ENCODE measurements at places on chromosomes 1 and 21. TPM values are rescaled to one million over a fixed set of nuclear protein-coding genes. Genes with fewer than 3 reads are reported as not detected.

RGS13 gene
- total RNA-seq: not detected

CLEC20A gene
- not detected for total RNA-seq

SPRR1A gene
- total RNA-seq: not detected

RHD gene
- not detected for total RNA-seq

IARS2 gene
- total RNA-seq: 118 TPM

HHIPL2 gene
- total RNA-seq: under 0.01 TPM

COL6A1 gene
- 76.0 TPM for total RNA-seq

MATN1 gene
- not detected for total RNA-seq

ZNF648 gene
- total RNA-seq: not detected

TAF12 gene
- total RNA-seq: 29.4 TPM

PAQR6 gene
- total RNA-seq: 1.4 TPM

VAMP3 gene
- 93.3 TPM for total RNA-seq

PFKFB2 gene
- total RNA-seq: 19.9 TPM

SPRR2D gene
- not detected for total RNA-seq

INPP5B gene
- 30.5 TPM for total RNA-seq

GSTM1 gene
- not detected for total RNA-seq

FAM76A gene
- 28.6 TPM for total RNA-seq

NHLH1 gene
- total RNA-seq: not detected

NR1I3 gene
- not detected for total RNA-seq

FAM72B gene
- 4.0 TPM for total RNA-seq

IFNGR2 gene
- 64.6 TPM for total RNA-seq

F3 gene
- 5.1 TPM for total RNA-seq

COL11A1 gene
- 80.4 TPM for total RNA-seq

KDF1 gene
- total RNA-seq: not detected

CYP4A22 gene
- not detected for total RNA-seq

SYT6 gene
- total RNA-seq: under 0.01 TPM

PPP1R15B gene
- 26.0 TPM for total RNA-seq

PRDM2 gene
- total RNA-seq: 17.7 TPM

DIO1 gene
- total RNA-seq: not detected

MYCL gene
- total RNA-seq: under 0.01 TPM

CNIH3 gene
- 24.7 TPM for total RNA-seq

AUNIP gene
- total RNA-seq: 8.5 TPM

NEGR1 gene
- total RNA-seq: 1.8 TPM

CYP4A11 gene
- not detected for total RNA-seq

ETV3L gene
- total RNA-seq: not detected

MRPL55 gene
- 50.9 TPM for total RNA-seq

A3GALT2 gene
- total RNA-seq: not detected

UBXN10 gene
- total RNA-seq: 0.36 TPM

ZNF281 gene
- 24.4 TPM for total RNA-seq

ATP1A2 gene
- not detected for total RNA-seq

KIF2C gene
- total RNA-seq: 25.1 TPM

SKI gene
- 18.4 TPM for total RNA-seq

ENAH gene
- 66.5 TPM for total RNA-seq

ATPAF1 gene
- 56.8 TPM for total RNA-seq

RIT1 gene
- total RNA-seq: 48.0 TPM

ZNF695 gene
- 1.8 TPM for total RNA-seq

PCP4 gene
- not detected for total RNA-seq

MTARC2 gene
- 6.6 TPM for total RNA-seq

LINGO4 gene
- not detected for total RNA-seq

PLPPR5 gene
- 1.1 TPM for total RNA-seq

TRIM67 gene
- not detected for total RNA-seq

ERG gene
- not detected for total RNA-seq

MED8 gene
- 57.3 TPM for total RNA-seq

FBLIM1 gene
- total RNA-seq: 21.4 TPM

KRTAP19-3 gene
- not detected for total RNA-seq
